Smooth muscle cell of the pulmonary artery (primary cell): ENCODE measurements at places on chromosomes 2 and 18. TPM values are rescaled to one million over a fixed set of nuclear protein-coding genes. Genes with fewer than 3 reads are reported as not detected.

ADD2 gene
- total RNA-seq = not detected in 2 replicates

ARID5A gene
- 14.1 and 15.9 TPM in 2 replicates for total RNA-seq

ADCYAP1 gene
- total RNA-seq = not detected in 2 replicates

MC5R gene
- not detected in 2 replicates for total RNA-seq

CPLX4 gene
- not detected in 2 replicates for total RNA-seq

COLEC12 gene
- 16.2 and 21.1 TPM in 2 replicates for total RNA-seq

CAPN14 gene
- total RNA-seq = 0.23 and 0.26 TPM in 2 replicates

STPG4 gene
- total RNA-seq = 0.07 and 0.20 TPM in 2 replicates

TGFBRAP1 gene
- total RNA-seq = 22.0 and 31.3 TPM in 2 replicates

EVX2 gene
- not detected in 2 replicates for total RNA-seq

HOXD4 gene
- 0.46 and 4.6 TPM in 2 replicates for total RNA-seq

KLHL30 gene
- 5.2 and 11.7 TPM in 2 replicates for total RNA-seq

AKAIN1 gene
- total RNA-seq = not detected in 2 replicates
